ENCODE measurements at places on chromosomes 2 and 18.

- no peak for DNase-seq
Observed at GRCh38 chr18:1094409-1094808, 189.7 kb downstream of the ADCYAP1 start.

DNA sequence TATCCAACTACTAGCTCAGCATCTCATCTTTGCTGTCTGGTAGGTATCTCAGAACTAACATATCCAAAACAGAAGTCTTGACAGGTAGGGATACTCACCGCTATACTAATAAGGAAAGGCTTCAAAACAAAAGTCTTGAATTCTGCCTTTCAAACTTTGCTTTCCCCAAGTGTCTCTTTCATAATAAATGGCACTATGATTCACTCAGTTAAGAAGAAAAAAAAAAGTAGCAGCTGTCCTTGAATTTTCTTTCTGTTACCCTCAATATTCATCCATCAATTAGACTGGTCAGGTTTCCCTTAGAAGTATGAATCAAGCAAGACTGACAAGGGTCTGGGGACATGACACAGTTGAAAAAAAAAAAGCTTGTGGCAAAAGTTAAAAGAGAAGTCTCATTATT, 175.1 kb downstream of the GULP1 start:
- DNase-seq = no peak

- DNase-seq = no peak
Observed at GRCh38 chr2:120866483-120867140, 130.9 kb downstream of the GLI2 start.

DNA sequence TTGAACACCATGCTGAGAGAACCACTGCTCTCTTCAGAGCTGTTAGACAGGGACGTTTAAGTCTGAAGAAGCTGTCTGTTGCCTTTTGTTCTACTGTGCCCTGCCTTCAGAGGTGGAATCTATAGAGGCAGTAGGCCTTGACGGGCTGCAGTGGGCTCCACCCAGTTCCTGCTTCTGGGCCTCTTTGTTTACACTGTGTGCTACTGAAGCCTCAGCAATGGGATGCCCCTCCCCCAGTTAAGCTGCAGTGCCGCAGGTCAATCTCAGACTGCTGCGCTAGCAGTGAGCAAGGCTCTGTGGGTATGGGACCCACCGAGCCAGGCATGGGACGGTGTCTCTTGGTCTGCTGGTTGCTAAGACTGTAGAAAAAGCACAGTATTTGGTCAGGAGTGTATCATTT, 162.3 kb upstream of the NXPH2 start:
- DNase-seq = no peak

DNA sequence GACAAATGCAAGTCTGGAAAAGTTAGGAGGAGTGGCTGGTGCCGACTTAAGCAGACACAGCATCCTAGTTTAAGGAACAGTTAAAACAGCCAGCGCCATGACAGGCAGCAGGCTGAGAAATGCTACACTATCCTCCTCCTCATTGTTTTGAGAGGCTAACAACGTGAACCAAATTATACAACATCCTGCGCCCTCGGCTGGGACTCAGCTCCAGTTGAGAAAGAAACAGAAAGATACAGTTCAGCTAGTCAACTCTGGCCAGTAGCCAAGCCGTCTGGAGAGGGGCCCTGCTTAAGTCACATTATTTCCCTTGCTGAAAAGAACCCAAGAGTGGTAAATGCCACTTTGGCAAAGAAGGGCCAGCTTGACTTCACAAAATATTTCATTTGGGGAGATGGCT, 90.2 kb downstream of the BCL11A start:
- no peak for DNase-seq

GRCh38 chr2:69744456-69744855, 2.5 kb downstream of the ANXA4 start:
- no peak for DNase-seq

- no peak for DNase-seq
Observed at GRCh38 chr18:45137087-45137419, 456.4 kb downstream of the SETBP1 start.
